ENCODE measurements at places on chromosomes 2 and 18.

DNA sequence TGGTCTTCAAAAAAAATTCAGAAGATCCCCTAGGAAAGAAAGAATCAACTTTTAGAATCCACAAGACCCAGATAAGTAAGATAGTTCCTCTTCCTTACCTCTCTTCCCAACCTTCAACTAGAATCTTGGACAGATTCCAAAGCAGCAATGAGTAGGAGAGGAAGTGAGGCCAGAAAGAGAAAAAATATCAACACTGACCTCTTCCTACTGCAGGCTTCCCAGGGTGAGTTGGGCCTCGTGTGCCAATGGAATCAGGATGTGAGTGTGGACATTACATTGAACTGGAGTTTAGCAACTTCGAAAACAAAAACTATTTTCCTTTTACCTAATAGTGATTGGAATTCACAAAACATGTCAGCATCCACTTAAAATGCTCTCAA lies 102.5 kb upstream of the PIEZO2 start:
- no peak for DNase-seq

DNA sequence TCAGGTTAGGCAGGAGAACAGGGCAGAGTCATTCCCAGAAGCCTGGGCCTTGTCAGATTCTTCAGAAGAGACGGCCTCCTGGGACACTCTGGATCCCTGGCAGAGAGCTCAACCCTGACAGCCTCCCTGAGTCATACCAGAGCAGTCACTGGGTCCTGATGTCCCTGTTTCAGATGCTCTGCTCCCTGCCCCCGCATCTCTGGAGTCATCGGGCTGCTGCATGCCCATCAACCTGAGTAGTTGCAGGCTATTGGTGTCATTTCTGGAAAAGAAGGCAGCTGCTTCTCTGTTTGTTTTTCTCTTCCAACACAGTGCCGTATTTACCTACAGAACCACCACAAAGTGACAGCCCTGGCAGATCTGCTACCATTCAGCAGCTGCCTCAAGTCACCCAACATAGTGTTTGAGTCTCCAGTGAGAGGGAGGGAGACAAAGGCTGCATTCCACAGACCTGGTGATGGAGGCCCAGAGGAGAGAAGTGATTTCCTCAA lies 145.1 kb downstream of the B3GNT2 start:
- DNase-seq = no peak

- DNase-seq = no peak
Observed at GRCh38 chr18:48671561-48671945, 132.7 kb downstream of the CTIF start.

DNA sequence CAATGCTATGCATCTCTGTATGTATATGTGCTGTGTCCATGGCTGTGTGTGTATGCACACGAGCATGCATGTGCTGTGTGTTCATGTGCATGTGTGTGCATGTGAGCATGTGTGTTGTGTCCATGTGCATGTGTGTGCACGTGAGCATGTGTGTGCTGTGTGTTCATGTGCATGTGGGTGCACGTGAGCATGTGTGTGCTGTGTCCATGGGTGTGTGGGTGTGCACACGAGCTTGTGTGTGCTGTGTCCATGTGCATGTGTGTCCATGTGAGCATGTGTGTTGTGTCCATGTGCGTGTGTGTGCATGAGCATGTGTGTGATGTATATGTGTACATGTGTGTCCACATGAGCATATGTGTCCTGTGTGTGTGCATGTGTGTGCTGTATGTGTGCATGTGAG lies 414.4 kb upstream of the SALL3 start:
- no peak for DNase-seq

GRCh38 chr2:66555091-66555490 lies 120.2 kb downstream of the MEIS1 start:
- DNase-seq = no peak

- no peak for DNase-seq
Observed at GRCh38 chr2:152127628-152128027, 28.8 kb upstream of the CACNB4 start.

DNA sequence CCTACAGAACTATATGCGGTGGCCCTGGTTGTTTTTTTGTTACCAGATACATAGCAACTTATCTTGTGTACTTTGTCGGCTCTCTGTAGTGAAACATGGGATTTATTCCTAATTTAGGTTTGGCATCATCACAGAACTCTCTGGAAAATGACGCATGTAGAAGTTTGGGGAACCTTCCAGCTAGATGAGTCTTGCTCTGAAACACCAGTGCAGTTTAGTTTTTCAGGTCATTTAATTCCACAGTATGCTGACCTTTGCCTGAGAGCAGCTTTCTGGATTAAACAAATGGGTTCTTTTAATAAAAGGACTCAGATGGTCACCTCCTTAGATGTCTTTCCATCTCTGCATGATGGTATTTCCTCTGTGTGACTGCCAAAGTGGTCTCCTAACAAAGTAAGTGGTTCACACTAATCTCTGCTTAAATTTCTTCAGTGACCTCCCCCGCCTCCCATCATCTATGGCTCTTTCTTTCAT lies 39.9 kb downstream of the MYO3B start:
- DNase-seq = no peak

GRCh38 chr18:12819322-12819721 lies 64.7 kb downstream of the PTPN2 start:
- no peak for DNase-seq

- DNase-seq = no peak
Observed at GRCh38 chr18:44080054-44080453, 600.6 kb upstream of the SETBP1 start.

GRCh38 chr2:168119515-168120141 lies 127.8 kb downstream of the STK39 start:
- no peak for DNase-seq

- peak; percentile 93 for DNase-seq
Observed at GRCh38 chr2:55049043-55049820, 1.0 kb downstream of the RTN4 start.

GRCh38 chr18:39500306-39500705 lies 1934.7 kb upstream of the CELF4 start:
- no peak for DNase-seq

DNA sequence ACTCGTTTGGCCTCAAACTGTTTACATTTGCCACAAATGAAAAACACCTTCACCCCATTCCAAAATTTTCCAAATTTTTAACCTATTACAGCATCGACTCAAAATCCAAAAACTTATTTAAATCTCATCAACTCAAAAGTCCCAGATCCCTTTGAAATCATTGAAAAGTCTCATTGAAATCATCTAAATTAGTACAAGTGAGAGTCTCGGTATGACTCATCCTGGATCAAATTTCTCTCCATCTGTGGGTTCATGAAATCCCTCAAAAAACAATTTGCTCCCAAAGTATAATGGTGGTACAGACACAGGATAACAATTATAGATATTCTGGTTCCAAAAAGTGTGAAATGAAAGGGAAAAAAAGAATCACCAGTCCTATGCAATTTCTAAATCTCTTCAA lies 65.1 kb downstream of the LRP1B start:
- DNase-seq = no peak

- no peak for DNase-seq
Observed at GRCh38 chr2:196565982-196566381, 73.5 kb upstream of the CCDC150 start.

DNA sequence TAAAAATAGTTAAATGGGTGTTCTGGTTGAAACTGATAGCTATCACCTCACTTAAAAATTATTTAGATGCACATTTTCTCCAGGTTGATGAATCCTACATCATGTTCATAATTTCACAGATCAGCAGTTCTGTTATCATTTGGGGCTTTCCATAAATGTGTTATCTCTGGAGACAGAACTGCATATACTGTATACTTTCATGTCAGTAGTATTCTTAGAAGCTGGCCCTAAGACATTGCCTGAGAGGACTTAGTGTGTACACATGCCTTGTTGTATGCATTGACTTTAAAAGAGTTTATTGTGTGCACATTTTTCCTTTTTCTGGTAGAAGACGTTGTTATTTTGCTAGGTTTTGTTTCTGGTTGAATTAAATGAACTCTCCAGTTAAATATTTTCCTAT lies 41.0 kb downstream of the PIK3C3 start:
- no peak for DNase-seq

DNA sequence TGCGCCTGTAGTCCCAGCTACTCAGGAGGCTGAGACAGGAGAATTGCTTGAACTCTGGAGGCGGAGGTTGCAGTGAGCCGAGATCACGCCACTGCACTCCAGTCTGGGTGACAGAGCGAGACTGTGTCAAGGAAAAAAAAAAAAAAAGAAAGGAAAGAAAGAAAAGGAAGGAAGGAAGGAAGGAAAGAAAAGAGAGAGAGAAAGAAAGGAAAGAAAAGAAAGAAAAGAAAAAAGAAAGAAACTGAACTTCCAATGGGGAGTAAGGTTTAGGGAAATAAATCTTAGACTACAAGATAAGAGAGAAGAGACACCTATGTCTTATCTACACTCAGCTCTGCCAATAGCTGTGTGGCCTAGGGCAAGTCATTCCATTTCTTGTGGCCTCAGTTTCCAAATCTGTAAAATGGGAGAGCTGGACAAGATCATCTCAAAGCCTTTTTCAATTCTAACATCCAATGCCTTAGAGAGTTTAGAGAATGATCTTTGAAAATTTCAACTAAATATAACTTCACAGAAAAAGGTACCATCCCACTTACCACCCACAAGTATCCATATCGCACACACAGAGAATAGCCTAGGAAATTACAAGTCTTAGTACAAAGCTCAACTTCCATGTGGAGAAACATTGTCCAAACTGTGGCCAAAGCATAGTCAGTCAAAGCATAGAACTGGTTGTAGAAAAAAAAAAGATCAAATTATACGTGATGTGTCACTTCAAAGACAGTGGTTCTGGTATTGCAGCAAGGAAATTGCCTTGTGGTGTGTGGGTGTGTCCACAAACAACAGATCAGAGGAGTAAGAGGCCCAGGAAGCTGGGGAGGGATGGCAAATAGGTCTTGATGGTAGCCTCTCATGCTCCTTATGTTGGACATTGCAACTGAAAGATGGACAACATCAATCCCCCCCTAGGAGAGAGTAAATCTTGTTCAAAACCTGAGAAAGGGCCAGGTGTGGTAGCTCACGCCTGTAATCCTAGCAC lies 42.4 kb downstream of the SLC14A2 start:
- DNase-seq = no peak

DNA sequence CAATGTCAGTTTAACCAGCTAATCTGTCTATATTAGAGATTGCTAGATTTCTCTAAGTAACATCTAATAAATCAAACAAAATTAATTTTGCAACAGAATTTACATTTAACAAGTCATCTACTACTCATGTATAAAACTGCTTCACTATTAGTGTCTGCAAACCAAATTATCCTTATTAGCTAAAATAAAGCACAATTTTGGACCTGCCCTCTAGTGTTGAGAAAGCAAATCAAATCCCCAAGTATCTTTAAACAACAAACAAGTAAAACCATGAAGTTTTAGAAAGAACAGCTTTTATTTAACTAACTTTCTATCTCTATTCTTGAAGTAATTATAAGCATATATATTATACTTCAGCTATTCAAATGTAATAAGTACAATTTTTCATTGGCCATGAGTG lies 113.1 kb upstream of the SP3 start:
- DNase-seq = no peak

GRCh38 chr18:62672600-62672999 lies 42.7 kb upstream of the PHLPP1 start:
- no peak for DNase-seq

- DNase-seq = no peak
Observed at GRCh38 chr2:166361351-166362153, 14.2 kb downstream of the SCN9A start.

DNA sequence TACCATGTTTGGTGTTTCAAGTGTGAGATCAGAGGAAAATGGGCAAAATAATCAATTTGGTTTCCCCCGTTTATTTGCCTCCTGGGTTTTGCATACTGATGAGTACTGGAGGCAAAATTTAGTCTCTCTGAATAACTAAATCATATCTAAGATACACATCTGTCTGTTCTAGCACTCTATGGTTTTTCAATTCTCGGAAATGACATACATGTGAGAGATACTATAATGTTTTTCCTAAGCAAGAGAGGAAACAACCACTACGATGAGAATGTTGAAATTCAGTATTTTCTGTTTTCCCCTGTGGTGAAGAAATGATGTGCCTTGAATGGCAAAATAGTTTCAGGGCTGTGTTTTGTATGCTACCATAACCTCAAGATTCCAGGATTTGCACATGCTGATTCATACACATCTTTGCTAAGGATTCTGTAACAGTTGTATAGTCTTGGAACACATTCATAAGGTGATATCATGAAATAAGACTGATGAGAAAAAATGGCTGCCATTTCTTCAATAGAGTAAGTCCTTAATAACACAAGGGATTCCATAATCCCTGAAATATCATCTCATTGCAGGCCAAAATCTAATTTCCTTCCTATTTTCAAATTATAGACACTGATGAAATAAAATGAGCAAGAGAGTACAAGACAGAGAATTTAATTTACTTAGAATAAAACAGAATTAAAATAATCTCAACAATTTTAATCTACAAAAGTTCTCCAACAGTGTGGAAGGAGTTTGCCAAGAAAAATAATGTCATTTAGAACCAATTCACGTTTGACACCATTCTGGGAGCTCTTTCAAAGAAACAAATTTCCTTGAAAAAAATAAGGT lies 316.6 kb downstream of the FIGN start:
- DNase-seq = no peak

DNA sequence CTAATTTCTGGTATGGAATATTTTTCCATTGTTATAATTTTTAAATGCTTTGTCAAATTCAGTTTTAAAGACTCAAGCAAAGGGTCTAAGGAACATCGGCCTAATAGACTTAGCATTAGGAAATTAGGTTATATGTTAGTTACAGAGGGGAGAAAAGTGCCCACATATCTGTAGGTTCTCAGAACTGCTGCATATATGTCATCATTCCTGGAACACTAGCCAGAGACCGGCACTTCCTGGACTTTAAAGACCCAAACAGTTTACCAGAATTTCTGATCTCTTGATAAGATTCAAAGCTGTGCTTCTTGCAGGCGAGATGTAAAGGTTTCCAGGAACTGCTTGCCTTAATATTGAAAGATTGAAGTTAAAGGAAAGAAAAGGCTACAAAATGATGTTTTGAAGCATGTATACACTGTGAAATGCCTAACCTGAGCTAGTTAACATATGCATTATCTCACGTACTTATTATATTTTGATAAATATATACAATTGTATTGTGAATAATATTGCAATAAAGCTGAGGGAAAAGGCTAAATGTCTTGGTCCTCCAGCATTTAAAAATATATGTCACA lies 993.6 kb downstream of the LRP1B start:
- DNase-seq = no peak

- no peak for DNase-seq
Observed at GRCh38 chr2:211494536-211494935, 938.1 kb downstream of the CPS1 start.

- DNase-seq = no peak
Observed at GRCh38 chr2:68746408-68746807, 11.8 kb downstream of the ARHGAP25 start.

DNA sequence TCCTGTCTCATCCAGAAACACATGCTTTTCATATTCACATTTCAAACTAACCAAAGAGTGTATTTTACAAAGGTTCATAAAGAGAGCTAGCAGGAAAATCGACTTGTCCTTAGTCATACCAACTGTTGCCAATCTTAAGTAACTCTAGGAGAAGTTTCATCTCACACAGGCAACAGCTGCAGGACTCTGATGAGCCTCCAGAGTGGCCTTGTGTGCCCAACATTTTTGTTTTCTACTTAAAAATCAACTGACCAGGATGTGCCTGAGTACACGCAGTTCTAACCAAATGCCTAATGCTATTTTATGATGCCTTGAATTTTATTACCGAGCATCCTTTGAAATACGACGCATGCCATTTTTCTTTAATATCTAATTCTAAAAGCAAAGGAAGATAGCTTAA lies 595.9 kb upstream of the LRRTM4 start:
- DNase-seq = no peak

All from Right ventricle myocardium inferior (tissue), 1 donor.